ENCODE measurements at places on chromosomes 5 and 9.

- no peak for DNase-seq
These were observed 661.6 kb downstream of the LRRC70 start for GRCh38 chr5:63240063-63240755.

GRCh38 chr5:156147261-156147943, 179.6 kb upstream of the SGCD start:
- DNase-seq, result no peak

DNA sequence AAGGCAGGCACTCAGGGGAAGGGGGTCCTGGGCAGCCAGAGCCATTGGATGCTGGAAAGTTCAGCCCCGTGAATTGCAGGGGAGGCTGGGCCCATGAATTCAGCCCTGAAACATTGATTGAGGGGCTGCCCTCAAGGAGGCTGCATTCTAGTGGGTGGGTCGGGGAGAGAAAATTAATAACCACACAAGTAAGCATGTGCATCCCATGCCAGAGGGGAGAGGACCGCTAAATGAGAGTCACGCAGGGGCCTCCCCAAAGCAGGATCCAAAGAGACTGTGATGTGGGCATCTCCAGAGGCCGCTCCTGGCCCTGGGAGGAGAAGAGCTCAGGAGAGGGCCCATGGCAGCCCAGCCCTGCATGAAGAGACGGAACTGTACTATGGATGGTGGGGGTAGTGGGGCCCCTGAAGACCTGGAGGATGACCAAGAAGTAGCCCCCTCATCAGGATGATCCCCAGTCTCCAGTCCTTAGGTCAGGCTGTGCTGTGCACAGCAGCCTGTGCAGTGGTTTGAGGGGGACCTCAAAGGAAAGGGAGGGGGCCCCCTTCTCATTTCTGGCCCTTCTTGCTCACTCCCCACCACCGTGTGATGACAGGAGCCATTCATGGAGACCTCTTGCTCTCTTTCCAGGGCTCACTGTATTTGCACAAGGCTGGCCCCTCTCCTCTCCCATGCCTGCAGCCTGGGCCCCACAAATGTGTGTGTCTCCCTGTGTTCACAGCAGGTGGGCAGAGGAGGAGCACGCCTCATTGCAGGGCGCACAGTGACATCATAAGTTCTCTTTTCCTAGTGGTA, 233.6 kb upstream of the IRX1 start:
- DNase-seq, result no peak

DNA sequence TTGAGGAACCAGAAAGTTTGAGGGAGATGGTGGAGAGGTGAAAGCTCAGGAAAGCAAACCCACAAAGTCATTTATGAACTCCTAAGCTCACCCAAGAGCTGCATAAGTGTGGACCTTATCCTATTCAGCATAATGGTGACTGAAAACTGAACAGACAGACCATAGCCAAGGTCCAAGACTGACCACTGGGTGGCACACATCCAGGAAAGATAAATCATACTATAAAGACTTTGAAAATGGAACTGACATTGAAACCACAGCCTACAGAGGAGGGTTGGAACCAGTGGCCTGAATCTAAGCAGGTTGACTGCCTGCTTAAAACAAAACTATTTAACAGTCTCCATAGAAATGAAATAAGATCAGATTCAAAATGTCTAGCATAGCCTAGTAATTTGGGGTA, 121.0 kb upstream of the RGS7BP start:
- no peak for DNase-seq

DNA sequence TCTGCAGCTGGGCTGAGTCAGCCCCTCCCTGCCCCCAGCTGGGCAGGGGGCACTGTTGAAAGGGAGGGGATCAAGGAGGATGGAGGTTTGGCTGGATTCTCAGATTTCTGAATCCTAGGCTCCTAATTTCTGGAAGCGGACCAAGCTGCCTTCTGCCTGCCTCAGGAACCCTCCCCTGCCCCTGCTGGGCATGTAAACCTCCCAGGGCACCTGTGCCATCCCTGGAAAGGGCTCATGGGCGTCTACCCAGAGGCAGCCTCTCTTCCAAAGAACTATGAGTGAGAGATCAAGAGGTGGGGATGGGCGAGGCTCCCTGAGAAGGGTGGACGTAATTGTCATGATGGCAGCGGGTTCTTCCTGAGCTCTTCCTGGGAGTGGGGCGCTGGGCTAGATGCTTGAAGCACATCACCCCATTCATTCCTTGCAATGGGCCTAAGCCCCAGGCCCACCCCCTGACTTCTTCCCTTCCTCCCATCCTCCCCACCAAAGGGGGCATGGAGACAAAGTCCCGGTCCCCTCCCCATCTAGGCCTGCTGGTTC, 21.6 kb downstream of the CSF1R start:
- DNase-seq, result no peak

DNA sequence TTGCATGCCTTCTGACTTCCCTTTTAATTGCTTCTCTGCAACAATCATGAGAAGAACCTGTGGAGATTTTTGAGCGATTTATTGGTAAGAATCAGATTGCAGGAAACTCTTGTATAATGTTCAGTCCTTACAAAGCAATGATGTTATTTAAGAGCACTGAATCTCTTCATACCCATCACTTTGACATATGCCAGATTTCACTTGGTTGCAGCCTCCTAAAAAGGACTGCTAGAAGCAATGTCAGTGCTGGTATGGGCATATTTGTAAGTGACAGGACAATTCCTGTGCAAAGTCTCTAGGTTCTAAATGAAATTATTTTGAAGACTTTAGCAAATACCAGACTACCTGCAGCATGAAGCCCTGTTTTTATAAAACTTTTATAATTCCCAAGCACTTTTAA, 2272.7 kb upstream of the WWC1 start:
- DNase-seq, result no peak

GRCh38 chr5:5532306-5533076, 110.0 kb downstream of the ICE1 start:
- no peak for DNase-seq

- DNase-seq, result peak; percentile 47
These were observed 2.8 kb upstream of the PFN3 start for GRCh38 chr5:177403102-177403791.

GRCh38 chr5:158965334-158965733, 134.4 kb downstream of the EBF1 start:
- DNase-seq, result no peak

GRCh38 chr5:93926831-93927620, 185.6 kb upstream of the POU5F2 start:
- DNase-seq, result no peak

- no peak for DNase-seq
These were observed 48.9 kb downstream of the IL31RA start for GRCh38 chr5:55900068-55900467.

DNA sequence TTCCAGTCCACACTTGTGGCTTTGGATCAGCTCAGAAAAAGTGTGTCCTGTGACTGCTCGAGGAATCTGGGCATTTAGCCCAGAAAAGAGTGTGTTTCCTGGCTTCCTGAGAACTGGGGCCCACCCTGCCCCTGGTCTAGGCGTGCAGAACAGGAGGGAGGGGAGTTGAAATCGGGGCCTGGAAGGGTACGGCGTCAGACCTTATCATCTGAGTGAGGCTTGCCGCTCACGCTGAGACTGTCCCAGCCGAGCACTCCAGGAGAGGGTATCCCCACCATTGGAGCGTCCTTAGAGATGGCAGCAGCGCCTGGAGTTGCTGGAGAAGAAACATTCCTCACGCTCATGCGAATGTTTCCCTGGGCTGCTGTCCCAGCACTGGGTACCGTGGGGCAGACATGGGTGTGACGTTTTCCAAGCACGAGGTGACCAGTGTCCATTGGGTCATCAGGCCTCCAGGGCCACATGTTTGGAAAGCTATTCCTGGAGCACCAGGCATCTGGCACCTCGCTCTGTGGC, 22.5 kb downstream of the NEK6 start:
- DNase-seq, result no peak

GRCh38 chr9:105497704-105498103, 49.9 kb downstream of the FSD1L start:
- DNase-seq, result no peak
